ENCODE measurements at places on chromosomes 5 and 9.

DNA sequence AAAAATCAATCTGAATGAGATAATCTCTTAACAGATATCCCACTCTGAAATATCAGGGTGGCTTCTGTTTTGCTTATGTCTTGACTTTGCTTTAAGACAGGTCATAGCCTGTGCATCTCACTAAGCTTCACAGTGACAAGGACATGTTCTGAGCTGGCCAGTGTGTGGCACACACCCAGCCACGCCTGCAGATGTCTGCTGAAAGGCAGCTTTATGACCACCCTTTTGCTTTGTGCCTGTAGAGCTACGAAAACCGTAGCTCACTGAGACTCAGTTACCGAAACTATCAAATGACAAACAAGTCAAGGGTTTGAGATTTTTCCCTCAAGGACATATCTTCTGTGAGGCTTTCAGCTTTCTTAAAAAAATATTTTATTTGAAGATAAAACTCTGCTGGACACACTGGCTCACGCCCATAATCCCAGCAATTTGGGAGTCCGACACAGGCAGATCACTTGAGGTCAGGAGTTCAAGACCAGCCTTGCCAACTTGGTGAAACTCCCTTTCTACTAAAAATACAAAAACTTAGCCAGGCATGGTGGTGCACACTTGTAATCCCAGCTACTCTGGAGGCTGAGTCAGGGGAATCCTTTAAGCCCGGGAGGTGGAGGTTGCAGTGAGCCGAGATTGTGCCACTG, 233.2 kb downstream of the SPATA31A1 start:
- no peak for DNase-seq

GRCh38 chr9:98158071-98158831, 34.2 kb downstream of the CORO2A start:
- DNase-seq = peak; percentile 86

DNA sequence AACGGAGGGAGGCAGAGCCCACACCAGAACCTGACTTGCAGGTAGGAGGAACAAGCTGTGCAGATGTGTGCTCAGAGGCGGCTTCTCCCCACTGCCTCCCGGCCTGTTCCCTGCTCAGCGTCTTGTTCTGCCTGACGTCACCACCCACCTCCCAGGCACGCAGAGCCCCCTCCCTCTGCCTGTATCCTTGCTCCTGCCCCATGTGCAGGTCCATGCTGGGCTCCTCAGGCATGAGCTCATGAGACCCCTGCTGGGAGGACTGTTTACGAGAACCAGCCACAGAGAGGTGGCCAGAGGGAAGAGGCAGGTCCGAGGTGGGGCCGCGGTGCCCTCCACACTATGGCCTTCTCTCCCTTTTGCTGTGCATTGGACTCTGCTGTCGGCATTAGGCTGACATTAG, 45.5 kb downstream of the SLC6A3 start:
- DNase-seq = no peak

GRCh38 chr5:78626009-78626571, 22.5 kb downstream of the LHFPL2 start:
- DNase-seq = no peak

DNA sequence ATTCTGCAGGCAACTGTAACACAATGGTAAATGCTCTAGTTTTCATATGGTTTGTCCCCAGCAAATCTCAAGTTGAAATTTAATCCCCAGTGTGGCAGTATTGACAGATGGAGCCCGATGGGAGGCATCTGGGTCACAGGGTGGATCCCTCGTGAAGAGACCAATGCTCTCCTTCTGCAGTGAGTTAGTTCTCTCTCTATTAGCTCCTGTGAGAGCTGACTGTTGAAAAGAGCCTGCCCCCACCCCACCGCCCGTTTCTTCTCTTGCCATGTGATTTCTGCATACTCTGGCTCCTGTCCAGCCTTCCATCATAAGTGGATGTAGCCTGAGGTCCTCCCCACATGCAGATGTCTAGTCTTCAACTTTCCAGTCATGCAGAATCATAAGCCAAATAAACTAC, 27.0 kb downstream of the IARS1 start:
- no peak for DNase-seq

DNA sequence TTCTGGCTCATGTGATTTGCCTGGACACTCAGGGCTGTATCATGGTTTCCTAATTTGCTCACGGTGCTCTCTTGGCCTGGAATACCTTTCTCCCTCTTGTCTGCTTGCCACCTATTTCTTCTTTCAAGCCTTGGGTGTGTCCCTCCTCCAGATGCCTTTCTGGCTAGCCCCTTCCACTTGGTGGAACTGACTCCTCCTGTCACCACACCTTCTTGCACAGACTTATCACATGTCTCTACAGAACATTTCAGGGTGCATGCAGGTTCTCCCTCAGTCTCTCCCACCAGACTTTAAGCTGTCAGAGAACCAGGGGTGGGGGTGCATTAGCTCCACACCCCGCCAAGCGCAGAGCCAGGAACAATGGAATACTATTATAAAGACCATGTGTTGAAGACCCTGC, 1.9 kb downstream of the TBC1D2 start:
- no peak for DNase-seq

- DNase-seq = no peak
Measured at GRCh38 chr5:112614285-112614684, 123.4 kb upstream of the APC start.

DNA sequence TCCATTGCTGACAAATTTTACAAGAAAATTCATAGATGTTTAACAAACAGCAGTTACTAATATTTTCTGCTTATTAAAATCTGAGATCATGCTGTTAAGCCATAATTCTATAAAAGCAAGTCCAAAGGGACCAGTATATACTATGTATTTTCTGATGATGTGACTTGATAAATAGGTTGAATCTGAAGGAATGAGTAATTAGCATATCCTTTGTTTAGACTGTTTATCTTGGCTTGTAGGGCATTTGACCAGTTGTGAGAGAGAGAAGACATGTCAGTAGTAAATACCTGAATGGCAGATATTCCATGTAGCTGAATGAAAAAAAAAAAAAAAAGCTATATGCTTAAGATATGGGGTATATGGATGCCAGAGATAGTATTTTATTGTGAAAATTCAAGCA, 14.6 kb downstream of the CPEB4 start:
- DNase-seq = no peak

GRCh38 chr5:154331232-154331631, 114.6 kb upstream of the SAP30L start:
- DNase-seq = no peak

DNA sequence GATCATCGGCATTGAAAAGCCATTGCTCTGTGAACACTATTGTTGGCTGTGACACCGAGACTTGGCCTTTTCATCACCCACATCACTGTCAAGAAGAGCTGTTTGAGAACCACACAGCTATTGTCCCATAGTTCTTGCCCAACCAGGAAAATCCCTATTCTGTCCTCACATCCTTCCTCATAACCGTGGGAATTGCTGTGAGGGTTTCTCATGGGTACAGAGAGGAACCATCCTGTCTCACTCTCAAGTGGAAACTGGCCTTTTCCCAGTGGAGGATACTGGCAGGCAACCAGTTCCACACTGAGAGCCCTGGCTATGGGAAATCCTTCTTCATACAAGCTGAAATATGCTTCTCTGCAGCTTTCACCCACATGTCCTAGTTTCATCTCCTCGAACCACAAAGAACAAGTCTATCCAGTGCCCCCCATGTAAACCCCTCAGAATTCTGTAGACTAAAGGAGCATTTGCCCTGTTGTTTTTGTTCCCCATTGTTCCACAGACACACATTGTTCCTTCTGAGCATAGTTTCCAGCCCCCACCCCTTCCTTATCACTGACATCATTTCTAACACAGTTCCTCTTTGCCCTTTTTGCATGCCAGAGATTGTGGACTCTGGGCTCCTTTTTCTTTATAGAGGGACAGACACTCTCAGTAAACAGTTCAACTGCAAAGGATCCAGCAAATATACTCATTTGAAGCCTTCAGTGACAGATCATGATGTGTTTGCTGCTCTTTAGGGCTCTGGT, 57.8 kb upstream of the C5orf46 start:
- no peak for DNase-seq

DNA sequence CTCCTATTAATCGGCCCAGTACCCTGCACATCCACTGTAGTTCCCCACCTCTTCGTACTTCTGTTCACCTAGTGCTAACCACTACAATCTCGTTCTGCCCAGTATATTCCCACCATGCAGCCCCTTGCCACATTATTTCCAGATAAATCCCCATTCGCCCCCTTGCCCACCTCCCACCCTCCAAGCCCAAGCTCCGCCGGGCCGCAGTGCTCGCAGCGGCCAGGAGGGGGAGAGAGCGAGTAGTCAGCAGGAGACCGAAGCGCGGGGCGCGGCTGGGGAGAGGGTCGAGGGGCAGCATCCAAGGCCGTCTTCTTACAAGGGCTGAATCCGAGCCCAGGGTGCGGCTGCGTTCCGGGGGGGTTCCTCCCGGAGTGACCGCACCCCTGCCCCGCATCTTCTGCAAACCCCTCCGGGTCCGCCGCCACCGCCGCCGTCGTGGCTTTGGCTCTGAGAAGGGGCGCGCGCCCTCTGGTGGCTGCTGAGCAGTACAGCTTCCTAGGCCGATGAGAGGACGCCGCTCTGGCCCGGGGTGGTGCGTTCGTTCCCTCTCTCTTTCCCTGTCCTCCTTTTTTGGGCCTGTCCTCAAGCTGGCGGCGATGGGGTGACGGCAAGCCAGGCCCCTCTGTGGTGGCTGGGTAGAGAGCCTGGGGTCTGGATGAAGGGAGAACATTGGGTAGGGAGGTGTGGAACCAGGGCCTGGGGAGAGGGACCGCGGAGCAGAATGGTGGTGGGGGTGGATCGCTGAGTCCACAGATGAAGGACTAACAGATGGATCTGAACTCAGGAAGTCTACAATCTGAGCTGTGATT, 30.0 kb upstream of the PSD2 start:
- DNase-seq = peak; percentile 60

DNA sequence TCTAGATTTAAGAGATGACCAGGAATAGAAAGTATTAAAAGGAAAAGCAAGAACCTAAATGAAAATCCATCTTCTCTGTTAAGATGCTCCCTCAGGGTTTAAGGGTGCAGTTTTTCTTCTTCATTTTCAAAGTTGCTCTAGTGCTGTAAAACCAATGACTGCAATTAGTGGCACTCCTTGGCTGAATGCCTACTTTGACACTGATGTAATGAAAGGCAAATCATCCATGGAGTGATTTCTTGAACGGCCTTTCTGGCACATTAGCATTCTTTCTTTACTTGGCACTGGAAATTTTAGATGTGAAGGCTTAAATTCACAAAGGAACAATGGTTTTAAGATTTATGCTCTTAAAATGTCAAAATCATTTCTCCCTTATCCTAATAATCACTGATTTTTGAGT, 19.3 kb upstream of the ISCA1 start:
- DNase-seq = no peak

GRCh38 chr5:1959231-1959630, 76.5 kb upstream of the IRX4 start:
- no peak for DNase-seq

- DNase-seq = no peak
Measured at GRCh38 chr9:108994695-108995094, 18.6 kb downstream of the CTNNAL1 start.

DNA sequence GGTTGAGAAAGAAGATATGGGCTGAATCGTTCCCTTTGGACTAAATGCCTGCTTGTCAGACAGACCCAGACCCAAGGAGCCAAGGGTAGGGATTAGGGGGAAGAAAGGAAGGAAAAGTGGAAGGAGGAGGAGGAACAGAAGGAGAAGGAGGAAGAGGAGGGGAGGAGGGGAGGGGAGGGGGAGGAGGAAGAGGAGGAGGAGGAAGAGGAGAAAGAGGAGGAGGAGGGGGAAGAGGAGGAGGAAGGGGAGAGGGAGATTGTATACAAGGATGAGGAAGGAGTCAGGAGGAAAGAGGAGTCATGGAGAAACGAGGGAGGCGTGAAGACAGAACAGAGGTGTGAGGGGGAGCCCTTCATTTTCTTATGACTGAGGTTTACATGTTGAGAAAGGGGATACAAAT, 46.9 kb upstream of the DNAH5 start:
- no peak for DNase-seq

- DNase-seq = no peak
Measured at GRCh38 chr9:112631313-112632070, 86.4 kb downstream of the INIP start.
